ENCODE measurements at places on chromosomes 11 and 22. TPM values are rescaled to one million over a fixed set of nuclear protein-coding genes. Genes with fewer than 3 reads are reported as not detected.

GAB4 gene
- total RNA-seq, result not detected

DNA sequence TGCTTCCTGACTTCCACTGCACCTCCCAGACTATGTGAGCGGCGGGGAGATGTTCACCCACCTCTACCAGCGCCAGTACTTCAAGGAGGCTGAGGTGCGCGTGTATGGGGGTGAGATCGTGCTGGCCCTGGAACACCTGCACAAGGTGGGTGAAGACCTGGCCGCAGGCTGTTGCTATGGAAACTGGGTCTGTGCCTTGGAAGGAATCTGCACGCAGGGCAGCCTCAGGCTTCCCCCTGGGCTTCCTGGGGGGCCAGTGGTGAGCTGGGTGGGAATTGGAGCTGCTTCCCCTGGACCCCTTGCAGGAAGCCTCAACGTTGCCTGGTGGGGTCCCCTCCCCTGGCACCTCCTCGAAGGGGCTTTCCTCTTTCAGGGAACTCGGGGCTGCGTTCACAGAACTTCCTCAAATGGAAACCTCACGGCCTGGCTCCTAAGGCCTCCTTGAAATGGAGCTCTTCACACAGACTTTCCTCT is 1.5 kb downstream of the RPS6KA4 start:
- no peak for DNase-seq

GRCh38 chr11:116312570-116313391 is 460.0 kb downstream of the BUD13 start:
- DNase-seq, result no peak

OR52I1 gene
- not detected for total RNA-seq

GRCh38 chr22:19134874-19135273 is 3.8 kb downstream of the TSSK2 start:
- DNase-seq, result no peak

DNA sequence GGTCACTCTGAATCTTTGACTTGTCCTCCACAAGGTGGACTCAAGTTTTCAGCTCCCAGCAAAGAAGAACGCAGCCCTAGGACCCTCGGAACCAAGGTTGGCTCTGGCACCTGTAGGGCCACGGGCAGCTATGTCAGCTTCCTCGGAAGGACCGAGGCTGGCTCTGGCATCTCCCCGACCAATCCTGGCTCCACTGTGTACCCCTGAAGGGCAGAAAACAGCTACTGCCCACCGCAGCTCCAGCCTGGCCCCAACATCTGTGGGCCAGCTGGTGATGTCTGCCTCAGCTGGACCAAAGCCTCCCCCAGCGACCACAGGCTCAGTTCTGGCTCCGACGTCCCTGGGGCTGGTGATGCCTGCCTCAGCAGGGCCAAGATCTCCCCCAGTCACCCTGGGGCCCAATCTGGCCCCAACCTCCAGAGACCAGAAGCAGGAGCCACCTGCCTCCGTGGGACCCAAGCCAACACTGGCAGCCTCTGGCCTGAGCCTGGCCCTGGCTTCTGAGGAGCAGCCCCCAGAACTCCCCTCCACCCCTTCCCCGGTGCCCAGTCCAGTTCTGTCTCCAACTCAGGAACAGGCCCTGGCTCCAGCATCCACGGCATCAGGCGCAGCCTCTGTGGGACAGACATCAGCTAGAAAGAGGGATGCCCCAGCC is 2.2 kb downstream of the INPP5J start:
- no peak for DNase-seq

GRCh38 chr11:97332271-97332670 is 942.5 kb downstream of the JRKL start:
- no peak for DNase-seq

DNA sequence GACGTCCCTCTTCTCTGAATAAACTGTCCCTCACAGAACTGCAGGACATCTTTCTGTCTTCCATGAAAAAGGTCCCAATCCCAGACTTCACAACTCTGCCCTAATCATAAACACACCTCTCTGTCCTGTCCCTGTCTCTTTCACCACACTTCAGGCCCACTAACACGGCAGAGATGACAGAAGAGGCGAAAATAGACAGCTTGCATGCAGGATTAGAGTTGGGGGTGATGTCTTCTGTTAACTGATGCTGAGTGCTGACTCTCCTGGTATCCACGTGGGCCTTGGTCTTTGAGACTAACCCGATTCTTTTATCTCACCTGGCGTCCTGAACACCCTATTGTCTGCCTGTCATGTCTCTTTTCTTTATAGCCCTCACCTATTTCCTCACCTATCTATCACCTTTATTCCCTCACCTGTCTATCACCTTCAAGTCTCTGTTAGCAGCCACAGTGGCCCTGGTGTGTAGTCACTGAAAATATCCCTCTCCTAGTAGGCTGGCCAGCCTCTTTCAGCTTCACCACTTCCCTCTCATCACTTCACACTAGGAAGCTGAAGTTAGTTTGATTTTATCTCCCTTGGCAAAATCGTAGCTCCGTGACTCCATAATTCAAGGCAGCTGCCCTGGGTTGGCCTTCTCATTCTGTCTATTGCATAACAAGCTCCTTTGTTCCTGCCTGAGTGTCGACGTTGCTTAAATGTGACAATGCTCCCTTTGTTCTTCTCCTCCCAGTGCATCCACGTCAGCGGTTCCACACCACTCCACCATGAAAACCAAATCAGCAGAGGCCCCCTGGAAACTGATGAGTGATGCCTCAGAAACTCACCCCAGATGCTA is 30.6 kb upstream of the DRD2 start:
- DNase-seq, result no peak

DNA sequence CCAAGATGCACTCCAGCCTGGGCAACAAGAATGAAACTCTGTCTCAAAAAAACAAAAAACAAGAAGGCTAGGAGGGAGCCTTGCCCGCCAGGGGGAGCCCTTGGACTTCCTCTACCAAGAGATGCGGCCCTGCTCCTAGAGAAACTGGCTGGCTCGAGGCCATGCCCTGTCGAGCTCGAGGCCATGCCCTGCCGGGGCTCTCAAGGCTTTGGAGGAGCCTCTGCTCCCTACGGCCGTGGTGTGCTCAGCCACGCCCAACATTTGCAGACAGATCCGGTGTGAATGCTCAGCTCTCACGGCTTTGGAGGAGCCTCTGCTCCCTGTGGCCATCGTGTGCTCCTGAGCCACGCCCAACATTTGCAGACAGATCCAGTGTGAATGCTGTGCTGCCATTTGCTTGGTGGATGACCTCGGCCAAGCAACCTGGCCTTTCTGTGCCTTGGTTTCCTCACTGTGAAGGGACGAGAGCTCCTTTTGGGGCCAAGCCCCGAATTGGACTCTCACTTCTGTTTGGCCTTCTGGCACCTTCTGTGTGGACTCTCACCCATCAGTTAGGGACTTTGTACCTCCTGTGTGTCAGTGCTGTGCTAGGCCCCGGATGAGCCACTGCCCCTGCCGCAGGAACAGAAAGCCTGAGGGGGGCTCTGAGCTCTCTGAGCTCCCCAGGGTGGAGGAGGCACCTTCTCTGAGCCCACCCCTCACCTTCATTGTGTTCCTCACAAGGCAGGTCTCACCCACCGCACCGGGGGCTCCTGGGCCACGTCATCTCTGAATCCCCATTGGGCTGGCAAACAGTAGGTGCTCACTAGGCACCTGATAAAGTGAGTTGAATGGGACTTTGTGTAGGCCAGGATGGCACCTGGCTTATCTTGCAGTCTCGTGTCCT is 14.1 kb downstream of the C11orf24 start:
- peak; percentile 88 for DNase-seq

DNA sequence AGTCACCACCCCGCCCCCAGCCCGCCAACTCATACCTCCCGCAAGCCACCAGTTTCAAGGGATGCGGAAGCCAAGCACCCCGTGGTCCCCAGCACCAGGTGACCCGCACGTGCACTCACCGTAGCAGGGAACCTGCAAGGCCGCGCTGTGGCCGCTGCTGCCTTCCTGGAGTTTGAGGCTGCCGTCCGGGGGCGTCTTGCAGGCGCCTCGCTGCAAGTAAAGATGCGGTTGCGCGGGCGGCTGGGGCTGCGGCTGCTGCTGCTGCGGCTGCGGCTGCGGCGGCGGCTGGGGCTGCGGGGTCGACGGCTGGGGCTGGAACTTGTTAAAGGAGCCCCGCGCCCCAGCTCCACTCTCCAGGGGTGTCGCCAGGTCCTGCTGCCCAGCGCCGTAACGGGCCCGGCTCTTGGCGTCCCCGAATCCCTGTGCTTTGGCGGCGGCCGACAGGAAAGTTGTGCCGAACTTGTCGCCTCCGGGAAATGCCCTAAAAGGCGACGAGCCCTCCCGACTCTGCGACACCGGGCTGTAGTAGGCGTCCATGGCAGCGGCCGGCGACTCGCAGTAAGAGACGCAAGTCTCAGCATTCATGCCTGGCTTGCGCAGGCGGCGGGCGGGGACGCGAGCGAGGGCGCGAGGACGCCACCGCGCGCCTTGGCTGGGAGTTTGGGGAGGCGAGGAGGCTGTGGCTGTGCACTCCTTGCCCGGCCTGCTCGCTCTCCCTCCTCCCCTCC is at the start of gene ALX4:
TSS of gene ALX4 (minus strand) at position 662 of the 728 bp plus-strand sequence. CDS start at position 585, 77 bp downstream.
- DNase-seq, result peak; percentile 15

MB gene
- total RNA-seq, result not detected

HTR3A gene
- not detected for total RNA-seq

DNA sequence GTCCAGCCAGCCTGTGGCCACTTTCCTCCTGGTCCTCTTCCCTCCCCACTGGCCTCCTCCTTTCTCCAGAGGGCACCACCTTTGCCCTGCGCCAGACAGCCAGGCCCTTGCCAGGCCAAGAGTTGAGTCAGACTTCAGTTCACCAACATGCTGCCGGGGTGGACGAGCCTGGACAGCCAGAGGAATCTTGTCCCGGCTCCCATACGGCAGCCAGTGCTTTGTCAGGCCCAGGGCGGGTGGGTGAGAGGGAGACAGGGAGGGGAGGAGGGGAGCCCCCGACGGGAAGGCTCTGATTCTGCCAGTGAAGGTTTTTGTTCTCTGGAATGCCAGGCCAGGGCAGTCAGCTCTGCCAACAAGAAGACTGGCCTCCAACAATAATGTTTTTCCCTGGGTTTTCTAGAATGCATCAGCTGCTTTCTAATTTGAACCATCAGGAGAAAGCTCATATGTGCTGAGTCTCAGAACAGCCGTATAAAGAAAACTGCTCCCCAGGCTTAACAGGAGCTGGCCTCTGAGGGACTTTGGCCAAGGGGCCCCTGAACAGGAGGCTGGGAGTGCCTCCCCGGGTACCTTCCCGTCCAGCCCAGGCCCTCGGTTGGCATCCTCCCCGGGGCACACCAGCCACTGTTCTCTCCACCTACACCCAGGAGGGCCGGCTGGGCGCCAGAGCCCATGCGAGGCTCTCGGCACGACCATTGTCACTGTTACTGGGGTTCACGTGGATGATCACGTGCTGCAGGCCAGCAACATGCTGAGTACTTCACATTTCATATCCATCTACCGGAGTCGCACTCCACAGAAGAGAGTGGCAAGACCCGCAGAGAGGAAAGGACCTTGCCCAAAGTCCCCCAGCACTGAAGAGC is 28.6 kb downstream of the LIF start:
- DNase-seq, result no peak

DNA sequence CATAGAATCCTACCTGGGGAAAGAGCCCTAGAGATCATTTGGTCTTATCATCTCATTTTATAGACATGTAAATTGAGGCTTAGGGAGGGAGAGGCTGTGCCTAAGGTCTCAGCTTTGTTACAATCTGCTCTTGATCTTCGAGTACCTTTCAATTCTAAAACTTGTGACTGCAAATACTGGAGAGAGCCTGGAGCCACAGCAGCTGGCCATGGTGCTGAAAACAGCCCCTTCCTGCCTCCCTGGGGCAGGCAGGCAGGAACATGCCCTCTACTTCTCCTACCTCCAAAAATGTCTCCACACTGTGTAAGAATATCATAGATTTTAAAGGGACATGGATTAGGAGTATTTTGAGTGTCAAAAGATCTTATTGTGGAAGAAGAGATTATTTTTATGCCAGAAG is 52.2 kb downstream of the C22orf42 start:
- no peak for DNase-seq

GRCh38 chr11:8055836-8056526 is 25.0 kb upstream of the TUB start:
- no peak for DNase-seq

- DNase-seq, result no peak
These were observed 2.0 kb upstream of the KDELR3 start for GRCh38 chr22:38465673-38466490.

MS4A3 gene
- total RNA-seq, result not detected

GRCh38 chr11:35624316-35624715 is 6.1 kb downstream of the FJX1 start:
- DNase-seq, result no peak

DNA sequence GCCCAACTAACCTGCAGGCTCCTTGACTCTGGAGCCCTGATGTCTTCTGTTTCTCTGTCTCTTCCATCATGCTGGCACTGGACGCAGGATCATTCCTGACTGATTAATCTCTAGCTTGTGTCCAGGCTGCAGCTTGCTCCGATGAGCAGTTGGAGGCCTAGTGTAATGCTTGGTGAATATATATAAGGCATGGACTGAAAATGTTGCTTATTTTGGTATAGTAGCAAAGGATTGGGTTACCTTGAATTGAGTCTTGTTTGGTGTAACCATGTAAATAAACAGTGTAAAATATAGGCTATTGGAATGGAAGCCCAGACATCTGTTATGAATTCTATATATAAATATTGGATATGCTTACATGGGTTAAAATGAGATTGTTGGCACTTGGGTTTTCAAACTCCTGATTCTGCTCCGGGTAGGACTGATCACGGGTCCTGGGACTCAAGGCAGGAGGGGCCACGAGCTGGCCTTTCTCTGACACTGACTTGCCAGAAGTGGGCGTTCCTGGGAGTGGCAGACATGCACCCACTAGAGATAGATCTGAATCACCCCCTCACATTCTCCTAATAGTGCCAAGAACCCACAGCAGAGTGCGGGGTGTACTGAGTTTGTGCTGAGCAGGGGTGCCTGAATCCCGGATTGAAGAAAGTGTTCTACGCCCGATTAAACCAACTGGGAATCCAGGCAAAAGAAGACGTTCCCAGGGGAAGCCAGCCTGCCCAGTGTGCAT is 25.8 kb downstream of the LRP5 start:
- peak; percentile 4 for DNase-seq

GRCh38 chr11:96943970-96944369 is 554.2 kb downstream of the JRKL start:
- DNase-seq, result no peak

MIOX gene
- not detected for total RNA-seq

DNA sequence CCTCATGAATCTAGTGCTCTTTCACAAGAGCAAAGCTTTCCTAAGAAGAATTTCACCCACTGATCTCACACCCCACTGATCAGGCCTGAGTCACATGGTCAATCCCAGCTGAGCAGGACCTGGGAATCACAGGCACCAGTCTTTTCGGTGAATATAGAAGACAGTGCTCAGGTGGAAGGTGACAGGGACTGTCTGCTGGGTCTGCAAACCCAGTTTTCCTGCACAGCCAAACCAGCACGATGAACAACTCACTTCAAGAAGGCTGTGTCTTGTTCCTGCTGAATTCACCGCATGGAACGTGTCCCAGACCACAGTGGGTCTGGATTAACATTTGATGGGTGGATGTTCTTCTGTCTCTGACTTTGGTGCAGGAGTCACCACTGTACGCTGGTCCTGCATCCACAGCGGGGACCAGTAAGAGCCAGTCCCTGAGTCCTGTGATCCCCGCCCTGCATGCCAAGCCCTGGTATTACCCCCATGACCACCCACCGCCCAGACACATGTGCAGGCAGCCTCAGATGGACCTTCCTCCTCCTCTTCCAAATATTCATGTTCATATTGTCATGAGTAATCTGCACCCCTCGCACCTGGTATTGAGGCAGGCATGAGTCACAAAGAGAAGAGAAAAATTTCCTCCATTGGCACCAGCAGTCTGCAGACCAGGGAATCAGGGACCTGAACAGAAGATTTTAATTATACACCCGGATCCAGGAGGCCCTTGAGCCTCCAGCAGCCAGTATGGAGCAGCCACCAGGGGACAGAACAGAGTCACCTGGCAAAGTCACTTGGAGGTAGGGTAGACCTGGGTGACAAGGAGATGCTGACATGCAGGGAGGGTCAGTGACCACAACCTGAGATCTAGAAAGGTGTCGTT is 8.6 kb upstream of the IGLL5 start:
- DNase-seq, result no peak
